AG09319 (cell line): ENCODE measurements at places on chromosomes 7 and 10.

- DNase-seq, result no peak
These were observed 67.7 kb downstream of the GNA12 start for GRCh38 chr7:2776401-2776800.

- DNase-seq, result no peak
These were observed 64.0 kb downstream of the CSGALNACT2 start for GRCh38 chr10:43202224-43202656.

DNA sequence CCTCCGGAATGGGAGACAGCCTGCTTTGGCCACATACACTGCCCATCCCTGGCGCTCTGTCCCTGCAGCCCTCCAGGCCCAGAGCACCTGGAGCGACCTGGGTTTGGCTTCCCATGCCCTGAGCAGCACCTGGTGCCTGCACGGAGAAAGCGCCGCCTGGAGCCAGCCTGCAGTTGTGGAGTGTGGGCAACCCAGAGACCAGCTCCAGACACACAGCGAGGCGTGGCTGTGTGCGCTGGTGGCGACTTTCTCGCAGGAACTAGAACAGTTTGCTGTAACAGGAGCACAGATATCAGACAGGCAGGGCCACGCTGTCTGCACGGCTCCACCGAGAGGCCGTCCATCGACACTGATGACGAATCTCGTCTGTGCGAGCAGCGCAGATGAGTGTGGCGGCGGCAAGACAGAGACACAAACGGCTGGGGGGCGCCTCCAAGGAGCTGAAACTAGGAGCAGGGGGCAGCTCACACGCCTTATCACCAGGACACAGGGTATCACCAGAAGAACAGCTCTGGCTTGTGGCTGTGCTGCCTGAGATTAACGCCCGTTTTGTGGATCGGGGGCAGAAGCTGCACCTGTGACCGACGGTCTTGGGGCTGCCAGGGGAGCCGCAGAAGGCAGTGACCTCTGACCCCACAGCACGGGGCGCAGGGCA, 275.3 kb downstream of the DNAJB6 start:
- no peak for DNase-seq

DNA sequence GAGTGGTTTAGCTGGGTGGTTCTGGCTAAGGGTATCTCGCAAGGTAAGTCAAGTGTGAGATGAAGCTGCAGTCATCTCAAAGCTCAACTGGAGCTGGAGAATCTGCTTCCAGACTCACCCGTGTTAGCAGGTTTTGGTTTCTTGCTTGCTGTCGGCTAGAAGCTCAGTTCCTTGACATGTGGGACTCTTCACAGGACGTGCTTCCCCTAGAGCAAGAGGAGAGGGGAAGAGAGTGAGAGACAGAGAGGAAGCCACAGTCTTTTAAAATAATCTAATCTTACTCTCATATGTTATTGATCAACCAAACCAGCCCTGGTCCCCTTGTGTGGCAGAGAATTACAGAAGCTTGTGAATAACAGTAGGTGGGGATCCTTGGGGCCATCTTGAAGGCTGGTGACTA, 199.5 kb downstream of the REEP3 start:
- DNase-seq, result no peak

DNA sequence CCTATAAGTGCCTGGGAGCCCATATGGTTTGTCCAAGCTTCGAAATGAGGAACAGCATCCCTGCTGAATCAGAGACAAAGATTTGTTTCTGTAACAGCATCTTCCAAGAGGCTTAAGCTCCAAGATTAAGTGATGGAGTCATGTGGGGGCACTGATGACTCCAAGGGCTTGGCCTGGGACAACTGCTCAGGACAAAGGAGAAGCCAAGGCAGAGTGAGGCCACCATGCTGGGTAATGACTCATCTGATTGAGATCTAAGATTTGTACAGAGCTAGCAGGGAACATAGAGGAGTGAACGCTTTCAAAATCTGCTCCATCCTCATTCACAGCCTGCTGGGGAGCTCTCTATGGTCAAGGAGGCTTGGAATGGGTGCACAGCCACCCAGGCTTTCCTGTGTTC, 49.3 kb downstream of the C10orf120 start:
- DNase-seq, result no peak

DNA sequence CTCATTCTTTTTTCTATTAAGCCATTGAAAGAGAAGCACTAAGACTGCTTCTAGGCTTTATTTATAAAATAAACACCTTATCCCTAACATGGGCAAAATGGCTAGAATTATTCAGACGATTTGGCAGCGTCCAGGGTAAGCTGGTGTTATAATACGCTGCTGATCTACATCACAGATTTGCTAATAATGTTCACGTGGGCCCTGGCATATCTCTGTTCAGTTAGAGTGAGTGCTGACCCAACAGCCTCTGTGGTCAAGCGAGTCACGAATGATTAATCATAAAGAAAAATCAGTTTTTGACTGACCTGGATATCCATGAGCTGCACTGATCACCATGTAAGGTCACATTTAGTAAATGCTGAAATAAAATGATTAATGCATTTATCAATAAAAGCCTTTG, 28.4 kb upstream of the CBLL1 start:
- no peak for DNase-seq

DNA sequence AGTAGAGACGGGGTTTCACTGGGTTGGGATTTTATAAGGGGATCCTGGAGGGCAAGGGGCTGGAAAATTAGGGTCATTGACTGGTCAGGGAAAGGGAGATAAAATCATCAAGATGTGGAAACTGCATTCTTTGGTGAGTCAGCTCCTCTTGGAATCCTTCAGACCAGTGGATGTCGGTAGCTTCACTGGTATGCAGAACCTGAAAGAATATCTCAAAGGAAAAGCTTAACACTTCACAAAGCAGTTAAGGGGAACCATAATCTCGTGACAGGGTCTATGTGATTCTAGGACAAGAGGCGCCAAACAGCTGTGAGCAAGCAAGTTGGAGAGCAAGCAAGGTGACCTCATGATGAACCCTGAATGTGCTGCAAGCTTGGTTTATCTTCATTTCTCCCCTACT, 634.7 kb upstream of the AUTS2 start:
- DNase-seq, result no peak

DNA sequence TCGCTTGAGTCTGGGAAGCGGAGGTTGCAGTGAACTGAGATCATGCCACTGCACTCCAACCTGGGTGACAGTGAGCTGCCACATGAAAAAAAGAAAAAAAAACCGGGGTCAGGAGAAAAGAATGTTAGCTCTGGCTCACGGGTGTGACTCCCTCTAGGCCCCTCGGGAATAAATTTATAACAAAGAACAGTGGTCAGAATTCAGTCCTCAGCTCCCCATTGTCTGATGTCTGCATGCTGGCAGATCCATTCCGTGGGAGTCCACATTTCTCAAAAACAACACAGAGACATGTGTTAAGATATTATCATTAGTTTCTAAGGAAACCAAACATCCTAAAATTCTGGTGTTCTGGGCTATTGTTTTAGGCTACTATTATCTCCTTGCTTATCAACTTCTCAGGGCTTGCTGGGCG, 90.6 kb downstream of the MARCHF5 start:
- no peak for DNase-seq

DNA sequence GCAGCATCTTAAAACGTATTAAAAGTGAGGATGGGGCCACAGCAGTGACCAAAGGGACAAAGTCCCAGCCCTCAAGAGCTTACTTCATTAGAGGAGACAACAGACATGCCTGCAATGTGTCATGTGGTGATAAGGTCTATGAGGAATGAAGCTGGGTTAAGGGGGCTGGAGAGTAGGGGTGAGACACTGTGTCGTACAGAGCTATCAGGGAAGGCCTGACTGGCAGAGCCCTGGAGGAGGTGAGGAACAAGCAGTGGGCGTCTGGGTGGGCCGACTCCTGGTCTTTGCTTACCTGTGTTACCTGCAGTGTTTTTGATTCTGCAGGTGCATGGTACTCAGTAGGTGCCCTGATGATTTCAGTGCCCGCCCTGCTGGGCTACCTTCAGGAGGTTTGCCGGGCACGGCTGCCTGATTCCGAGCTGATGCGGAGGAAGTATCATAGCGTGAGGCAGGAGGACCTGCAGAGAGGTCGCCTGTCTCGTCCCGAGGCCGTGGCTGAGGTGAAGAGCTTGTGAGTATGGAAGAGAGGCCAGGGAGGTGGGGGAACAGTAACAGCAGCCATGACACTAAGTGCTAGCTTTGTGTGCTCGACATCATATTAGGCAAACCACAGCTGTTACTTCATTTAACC, 7.6 kb downstream of the ZFYVE27 start:
- no peak for DNase-seq

DNA sequence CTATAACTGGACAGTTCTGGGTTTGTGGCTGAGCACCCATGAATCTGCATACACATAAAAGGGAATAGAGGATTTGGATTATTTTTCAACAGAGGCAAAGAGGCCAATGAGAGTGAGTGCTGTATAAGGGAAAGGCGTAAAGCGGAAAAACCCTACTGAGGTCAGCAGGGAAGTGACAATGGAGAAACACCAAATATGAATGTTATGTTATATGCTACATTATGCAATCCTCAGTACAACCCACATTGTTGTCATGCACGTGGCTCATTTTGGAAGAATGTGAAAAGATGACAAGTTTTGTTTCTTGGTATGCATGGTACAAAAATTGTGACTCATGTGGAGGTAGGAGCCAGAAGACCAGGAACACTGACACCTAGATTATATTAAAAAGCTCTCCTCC, 113.6 kb upstream of the AMPH start:
- no peak for DNase-seq

DNA sequence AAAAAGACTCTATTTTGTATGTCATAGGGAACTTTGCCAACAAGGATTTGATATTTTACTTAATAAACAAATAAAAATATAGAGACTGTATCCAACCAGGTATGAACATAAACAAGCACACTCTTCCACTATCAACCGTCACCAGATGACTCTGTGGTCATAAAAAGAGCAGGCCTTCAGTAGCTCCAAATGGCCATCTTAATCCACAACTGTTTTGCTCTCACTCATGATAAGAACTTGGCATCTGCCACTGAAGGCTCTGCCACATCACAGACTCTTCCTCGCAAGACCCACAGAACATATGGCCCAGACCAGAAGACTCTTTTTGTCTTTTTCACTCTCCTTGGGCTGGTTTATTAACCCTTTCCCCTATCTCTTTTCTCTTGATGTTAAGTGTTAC, 98.7 kb upstream of the POM121L12 start:
- DNase-seq, result no peak

GRCh38 chr10:102411341-102412255, 7.0 kb downstream of the PSD start:
- no peak for DNase-seq

GRCh38 chr10:83555264-83555663, 584.0 kb upstream of the GHITM start:
- DNase-seq, result no peak

GRCh38 chr10:26423722-26424121, 14.4 kb upstream of the APBB1IP start:
- DNase-seq, result no peak

DNA sequence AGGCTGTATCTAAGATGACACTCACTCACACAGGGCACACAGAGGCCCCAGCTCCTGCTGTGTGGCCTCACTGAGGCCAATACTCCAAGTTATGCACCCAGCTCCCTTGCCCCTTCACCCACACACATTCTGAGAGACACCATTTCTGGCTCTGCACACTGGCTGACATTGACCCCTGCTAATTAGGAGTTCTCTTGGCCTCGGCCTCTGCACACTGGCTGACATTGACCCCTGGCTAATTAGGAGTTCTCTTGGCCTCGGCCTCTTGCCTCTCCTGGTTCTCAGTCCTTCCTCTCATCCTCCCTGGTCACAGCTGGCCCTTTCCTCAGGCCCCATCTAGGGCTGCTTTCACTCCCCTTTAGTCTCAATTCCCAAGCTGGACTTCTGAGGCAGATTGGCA, 97.3 kb downstream of the GRID1 start:
- no peak for DNase-seq

GRCh38 chr7:46685051-46685450, 764.0 kb upstream of the IGFBP3 start:
- no peak for DNase-seq

- no peak for DNase-seq
These were observed 28.9 kb upstream of the EZH2 start for GRCh38 chr7:148912758-148913541.

DNA sequence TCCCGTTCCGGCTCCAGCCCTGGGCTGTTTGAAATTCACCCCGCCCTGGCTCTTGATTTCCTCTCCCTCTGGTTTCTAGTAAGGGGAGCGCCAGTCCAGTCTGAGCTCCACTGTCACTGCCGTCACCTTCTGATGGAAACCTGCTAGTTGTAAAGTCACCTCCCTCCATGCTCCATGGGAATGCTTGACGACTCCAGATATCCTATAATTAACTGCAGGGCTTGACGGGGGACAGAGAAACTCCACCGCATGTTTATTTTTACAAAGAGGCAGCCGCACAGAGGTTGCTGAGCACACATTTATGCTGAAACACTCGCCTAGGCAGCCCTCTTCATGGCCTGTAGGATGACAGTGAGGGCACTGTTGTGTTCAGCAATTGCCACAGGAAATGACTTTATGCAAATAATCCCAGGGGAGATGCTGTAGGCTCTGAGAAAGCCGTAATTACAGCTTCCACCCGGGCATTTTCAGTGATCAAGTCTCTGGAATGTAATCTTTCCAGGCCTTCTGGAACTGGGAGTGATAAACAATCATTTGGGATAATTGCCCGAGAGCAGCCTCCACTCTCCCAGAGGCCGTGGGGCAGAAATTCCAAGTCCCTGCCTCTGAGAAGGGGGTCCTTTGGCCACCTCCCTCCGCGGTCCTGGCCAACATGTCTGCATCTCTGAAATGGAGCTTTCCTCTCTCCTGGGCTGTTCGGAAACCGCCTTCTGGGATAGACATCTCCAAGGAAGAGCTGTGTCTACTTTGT, 300.5 kb downstream of the KLF6 start:
- no peak for DNase-seq
